NCI-H526 treated with DMSO at 0.1 percent for 48 hours (cell line): ENCODE measurements at places on chromosomes 7 and 10.

GRCh38 chr7:665736-666453 lies 60.6 kb upstream of the DNAAF5 start:
- DNase-seq = no peak

DNA sequence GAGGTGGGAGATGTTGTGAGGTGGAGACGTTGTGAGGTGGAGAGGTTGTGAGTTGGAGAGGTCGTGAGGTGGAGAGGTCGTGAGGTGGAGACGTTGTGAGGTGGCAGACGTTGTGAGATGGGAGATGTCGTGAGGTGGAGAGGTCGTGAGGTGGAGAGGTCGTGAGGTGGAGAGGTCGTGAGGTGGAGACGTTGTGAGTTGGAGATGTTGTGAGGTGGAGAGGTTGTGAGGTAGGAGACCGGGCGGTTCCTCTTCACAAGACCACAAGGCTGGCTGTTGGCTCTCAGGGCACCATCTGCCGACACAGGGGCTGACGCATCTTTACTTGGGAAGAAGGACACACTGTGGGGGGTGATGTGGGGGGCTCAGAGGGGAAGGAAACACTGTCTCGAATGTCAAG lies 34.7 kb upstream of the SHH start:
- no peak for DNase-seq

DNA sequence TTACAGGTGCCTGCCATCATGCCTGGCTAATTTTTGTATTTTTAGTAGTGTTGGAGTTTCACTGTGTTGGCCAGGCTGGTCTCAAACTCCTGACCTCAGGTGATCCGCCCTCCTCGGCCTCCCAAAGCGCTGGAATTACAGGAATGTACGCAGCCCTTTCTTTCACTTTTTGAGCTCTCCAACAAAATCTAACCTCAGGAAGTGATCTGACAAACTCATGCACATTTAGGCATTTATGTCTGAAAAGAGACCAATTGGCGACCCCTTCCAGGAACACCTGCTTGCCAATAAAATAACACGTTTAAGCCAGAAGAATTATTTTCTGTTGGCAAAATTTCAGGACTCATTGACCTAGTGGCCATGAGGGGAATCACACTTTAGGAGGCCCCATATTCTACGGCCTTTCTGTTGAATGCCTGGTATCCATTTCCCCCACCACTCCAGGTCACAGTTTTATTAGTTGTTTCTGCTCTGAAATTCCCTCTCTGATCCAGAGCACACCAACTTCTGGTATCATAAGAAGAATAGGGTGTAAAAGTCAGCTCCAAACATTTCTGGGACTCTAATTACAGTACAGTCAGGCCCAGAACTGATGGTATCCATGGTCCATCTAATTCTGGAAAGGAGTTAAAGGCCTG lies 65.8 kb upstream of the FRMD4A start:
- no peak for DNase-seq

- DNase-seq = no peak
These were observed 13.9 kb downstream of the MEST start for GRCh38 chr7:130505753-130506152.

DNA sequence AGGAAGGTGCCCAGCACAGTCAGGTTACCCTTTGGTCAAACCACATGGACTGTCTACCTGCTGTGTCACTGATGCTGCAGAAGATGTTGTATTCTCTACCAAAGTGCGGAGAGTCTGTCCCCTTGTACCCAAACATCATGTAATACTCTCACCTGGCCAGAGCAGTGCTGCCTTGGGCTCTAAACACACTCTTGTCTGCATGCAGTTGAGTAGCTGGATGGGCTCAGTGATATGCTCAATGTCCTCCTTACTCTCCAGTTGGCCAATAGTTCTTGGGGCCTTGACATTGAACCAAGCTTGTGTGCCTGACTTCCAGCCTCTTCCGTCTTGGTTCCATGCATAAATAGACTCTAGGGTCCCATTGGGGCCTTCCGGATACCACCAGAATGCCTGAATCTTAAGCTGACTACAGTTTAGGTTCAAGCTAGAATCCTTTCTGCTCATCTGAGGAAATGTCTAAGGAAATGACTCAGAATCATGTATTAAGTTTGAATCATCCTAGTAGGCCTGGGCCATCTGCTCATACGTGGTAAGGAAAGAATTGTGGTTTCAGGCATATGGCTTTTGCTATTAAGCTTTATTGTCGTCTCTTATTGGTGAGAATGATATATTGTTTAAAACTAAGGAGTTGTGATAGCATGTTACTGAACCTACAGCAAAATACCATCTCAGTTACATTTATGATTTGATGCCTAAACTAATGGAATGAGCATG lies 118.0 kb downstream of the OTUD1 start:
- no peak for DNase-seq

DNA sequence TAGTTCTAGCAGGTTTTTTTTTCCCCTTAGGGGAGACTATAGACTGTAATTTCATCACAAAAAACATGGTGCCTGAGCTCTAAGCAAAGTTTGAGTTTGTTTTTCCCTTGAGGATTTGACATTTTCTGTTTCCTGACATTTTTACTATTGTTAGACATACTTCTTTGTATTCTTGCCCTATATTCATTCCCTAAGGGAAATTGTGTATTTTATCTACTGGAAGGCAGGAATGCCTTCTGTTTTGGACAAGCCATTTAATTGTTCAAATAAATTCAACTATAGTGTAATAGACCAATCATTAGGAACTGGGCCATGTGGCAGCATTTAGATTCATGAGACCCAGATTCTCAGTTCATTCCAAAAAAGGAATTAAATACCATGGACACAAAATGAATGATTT lies 335.0 kb downstream of the EXOC4 start:
- DNase-seq = no peak

DNA sequence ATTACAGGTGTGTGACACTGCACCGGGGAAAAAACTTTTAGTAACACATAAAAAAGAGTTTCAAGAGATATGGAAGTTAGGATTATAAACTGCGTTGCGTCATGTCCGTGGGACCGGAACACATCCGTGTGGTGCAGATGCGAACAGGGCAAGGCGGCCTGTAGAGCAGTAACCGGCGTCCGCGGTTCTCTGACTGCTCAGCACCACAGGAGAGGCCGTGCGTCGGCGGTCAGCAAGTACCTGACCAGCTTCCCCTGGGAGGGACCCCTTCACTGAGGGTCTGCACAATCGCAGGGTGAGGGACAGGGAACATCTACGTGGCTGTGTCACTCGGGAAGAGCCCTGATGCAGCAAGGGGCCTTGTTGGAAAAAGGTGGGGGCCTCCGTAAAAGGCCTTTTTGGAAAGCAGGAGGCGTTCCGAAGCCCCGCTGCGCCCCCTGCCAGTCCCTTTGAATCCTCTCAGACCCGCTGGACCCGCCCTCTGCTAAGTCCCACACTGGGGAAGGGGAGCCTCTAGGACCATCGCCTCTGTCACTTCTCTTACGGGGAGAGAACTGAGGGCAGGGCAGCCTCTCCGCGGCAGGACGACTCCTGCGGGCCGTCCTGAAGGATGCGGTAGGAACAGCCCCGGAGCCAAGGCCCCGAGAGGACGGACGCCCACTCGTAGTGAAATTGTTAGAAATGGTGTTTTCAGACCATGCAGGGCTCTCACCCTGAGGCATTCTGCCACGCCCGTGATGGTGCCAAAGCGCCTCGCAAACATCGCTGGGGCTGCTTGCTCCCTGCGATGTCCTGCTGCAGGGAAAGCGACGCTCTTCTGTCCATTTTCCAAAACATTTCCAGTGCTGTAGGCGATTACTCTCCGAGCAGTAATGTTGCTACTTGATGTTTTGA lies 771.6 kb upstream of the COBL start:
- DNase-seq = no peak

GRCh38 chr10:132880128-132880981 lies 62.0 kb downstream of the CFAP46 start:
- DNase-seq = no peak

- DNase-seq = no peak
These were observed 37.0 kb upstream of the IL15RA start for GRCh38 chr10:6014241-6014761.

DNA sequence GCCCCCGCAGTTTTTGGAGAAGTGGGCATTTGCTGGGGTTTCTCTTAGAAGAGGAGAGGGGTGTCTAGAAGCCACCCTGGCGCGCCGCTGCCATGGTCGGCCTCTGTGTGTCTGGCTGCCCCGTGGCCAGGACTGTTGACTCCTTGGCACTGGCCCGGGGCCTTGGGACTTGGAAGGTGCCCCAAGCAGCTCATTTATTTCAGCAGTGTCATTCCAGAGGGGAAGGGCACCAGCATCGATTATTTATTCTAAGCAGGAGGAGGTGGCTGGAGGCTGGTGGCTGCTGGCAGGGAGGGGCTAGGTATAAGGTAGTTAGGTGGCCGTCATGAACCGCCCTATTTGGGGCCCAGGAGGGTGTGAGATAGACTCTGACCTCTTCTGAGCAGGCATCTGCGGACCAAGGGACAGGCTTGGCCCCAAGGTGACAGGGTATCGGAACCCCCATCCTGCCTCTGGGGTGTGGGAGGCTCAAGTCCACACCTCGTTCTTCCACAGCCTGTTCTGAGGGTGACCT lies 1.6 kb downstream of the GTF2IRD1 start:
- no peak for DNase-seq

GRCh38 chr7:103573479-103574058 lies 127.6 kb upstream of the SLC26A5 start:
- peak; percentile 80 for DNase-seq

DNA sequence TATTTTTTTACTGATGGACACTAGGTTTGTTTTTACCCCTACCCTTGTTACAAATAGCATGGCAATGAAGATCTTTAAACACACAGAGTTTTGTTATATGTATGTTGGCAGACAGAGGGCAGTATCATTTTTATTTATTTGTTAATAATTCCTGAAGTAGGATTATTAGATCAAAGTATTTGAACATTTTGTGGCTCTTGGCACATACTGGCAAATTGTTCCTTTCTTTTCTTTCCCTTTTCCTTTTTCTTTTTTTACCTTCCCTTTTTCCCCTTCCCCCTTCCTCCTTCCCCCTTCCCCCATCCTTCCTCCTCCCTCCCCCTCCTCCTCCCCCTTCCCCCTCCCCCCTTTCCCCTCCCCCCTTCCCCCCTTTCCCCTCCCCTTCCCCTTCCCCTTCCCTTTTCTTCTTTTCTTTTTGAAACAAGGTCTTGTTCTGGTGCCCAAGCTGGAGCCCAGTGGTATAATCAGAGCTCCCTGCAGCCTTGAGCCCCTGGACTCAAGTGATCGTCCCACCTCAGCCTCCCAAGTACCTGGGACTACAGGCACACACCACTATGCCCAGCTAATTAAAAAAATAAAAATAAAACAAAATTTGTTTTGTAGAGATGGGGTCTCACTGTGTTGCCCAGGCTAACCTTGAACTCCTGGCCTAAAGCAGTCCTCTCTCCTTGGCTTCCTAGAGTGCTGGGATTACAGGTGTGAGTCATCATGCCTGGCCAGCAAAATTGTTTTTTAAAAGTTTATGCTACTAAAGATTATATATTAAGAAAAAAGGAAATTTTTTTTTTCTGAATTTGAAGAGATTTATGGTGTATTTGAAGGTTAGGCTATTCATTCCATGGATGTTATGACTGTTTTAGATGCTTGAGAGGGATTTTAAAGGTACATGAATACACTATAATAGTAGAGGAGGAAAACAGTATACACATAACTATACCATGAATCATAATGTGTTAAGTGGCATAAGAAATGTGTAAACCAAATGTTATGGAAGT lies 39.3 kb downstream of the SEPTIN7 start:
- DNase-seq = no peak

GRCh38 chr7:158527495-158527894 lies 60.1 kb downstream of the PTPRN2 start:
- DNase-seq = no peak

- DNase-seq = no peak
These were observed 193.5 kb downstream of the SEC23IP start for GRCh38 chr10:120086066-120086465.

DNA sequence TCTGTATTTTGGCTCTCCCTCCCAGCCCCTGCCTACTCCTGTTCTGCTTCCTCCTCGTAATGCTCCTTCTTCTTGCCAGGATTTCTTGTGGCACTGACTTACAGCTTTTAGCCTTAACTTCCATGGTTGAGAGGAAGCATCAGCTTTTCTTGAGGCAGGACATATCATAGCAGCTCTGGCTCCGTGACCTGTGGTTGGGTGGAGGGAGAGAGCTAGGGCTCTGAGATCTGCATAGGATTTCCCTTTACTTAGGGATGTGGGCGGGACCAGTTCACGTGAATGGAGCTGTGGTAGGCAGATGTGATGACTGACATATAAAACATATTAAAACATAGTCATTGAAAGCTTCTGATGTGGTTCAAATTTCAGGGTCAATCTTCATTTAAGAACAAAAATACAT lies 10.6 kb upstream of the RAB11FIP2 start:
- DNase-seq = no peak

- DNase-seq = no peak
These were observed 798 bp downstream of the PPIF start for GRCh38 chr10:79347894-79348639.

DNA sequence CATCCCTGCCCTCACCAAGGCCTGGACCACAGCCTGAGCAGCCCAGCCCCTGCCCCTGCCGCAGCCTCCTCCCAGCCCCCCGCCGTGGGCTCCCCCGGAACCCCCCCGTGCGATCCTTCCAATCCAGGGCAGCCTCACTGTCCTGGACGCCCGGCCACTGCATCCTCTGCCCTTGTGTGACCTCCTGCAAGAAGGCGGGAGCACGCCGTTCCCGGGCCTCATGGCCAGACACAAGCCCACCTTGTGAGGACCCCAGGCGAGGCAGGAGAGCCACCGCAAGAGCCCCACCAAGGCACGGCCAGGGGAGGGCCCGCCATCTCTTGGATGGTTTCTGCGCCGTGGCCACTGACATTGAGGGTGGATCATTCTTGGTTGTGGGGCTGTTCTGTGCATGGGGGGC lies 7.8 kb upstream of the LFNG start:
- DNase-seq = no peak

GRCh38 chr7:134832367-134832766 lies 52.9 kb downstream of the CALD1 start:
- DNase-seq = no peak

DNA sequence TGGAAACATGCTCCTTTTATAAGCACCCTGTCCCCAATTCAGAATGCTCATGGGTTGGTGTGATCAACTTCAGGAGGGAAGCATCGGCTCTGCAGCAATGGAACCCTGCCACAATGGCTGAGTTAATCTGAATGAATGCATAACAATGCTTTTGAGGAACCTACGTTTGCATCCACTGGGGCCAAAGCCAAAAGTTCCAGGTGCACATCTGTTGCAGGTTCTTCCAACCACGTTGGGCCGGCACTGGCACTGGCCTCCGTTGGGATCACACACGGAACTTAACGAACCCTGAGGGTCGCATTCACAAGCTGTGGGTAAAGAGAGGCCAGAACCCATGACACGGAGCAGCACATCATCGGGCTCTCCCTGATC lies 43.4 kb downstream of the LAMB1 start:
- no peak for DNase-seq

DNA sequence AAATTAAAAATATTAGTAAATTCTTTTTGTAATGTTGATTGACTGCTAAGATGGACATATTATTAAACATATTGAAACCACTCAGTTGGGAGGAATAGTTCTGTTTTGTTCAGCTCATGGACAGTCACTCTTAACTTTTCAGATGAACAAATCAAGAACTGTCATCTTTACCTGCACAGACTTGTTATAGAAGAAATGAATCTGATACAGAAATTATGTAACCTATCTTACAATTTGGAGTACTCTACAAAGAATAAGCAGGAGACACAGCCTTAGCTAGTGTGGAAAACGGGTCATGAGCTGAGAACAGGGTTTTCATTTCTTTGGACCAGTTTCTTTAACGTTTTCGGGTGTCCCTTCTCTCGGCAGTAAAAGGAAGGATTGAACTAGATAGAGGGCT lies 1.2 kb upstream of the ANLN start:
- DNase-seq = no peak

- peak; percentile 52 for DNase-seq
These were observed 78.3 kb upstream of the SLC26A5 start for GRCh38 chr7:103524042-103524907.
